ENCODE measurements at places on chromosomes 7 and 10.
A peak's percentile ranks its signal among the peaks of the same experiment; 100 is the strongest.

GRCh38 chr10:84294766-84295447, 33.5 kb upstream of the CCSER2 start:
- no peak for DNase-seq

GRCh38 chr10:35501923-35502322, 103.2 kb upstream of the GJD4 start:
- DNase-seq, result no peak

GRCh38 chr10:35711615-35712411, 69.7 kb upstream of the FZD8 start:
- no peak for DNase-seq

- DNase-seq, result no peak
Measured at GRCh38 chr7:108164342-108164741, 34.2 kb upstream of the LAMB4 start.

GRCh38 chr10:73906524-73907447, 4.1 kb upstream of the PLAU start:
- DNase-seq, result peak; percentile 99

DNA sequence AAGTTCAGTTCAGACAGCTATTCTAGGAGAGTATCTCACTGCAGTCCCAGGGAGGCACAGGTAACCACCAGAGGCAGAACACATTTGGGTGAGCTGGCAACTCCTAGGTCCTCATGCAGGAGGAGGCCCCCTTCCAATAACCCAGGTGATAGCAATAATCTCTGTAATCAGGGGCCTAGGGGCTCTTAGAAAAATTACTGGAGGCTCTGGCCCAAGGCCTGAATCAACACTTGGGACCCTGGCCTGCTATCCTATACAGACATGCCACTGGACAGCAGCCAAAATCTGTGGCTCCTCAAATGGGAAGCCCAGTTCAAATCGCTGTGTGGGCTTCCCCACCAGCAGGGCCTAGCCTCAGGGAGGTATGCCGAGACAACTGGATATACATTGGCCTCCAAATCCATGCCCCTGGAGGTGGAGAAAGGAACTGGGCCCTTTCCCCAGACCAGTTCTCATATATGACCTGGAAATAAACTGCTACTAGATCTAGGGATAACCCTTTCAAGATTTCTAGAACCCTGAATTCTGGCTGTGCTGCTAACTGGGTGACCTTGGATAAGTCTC, 1.6 kb downstream of the AVPI1 start:
- peak; percentile 37 for DNase-seq

DNA sequence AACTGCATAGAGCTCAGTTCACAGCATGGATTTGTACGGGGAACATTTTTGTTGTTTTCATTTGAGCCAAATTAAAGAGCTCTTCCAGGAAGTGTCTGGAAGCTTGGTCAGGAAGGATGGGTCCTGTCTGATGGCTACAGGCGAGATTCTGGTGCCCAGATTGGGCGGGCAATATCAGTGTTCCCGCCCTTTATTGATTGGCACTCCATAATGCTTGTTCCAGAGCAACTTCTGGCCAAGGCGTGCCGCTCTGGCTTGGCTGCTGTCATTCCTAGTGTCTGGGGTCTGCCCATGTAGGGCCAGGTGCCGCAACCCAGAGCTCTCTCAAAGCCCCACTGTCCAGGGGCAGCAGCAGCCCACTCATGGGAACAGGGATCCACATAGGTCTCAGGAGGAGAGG, 45.9 kb downstream of the RAMP3 start:
- DNase-seq, result no peak

DNA sequence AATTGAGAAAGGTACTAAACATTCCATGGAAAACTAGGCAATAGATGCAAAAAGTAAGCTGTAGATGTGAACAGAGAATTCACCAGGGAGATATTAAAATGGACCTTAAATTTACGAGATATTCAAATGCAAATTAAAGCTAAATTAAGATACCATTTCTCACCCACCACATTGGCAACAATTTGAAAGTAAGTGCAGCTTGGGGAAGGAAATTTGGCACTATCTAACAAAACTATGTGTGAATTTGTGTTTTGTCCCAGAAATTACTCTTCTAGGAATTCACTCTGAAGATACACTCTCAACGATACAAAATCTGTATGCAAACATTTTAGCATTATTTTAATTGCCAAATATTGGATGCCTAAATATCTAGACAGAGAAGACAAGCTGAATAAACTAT, 178.2 kb upstream of the SORCS1 start:
- DNase-seq, result no peak

DNA sequence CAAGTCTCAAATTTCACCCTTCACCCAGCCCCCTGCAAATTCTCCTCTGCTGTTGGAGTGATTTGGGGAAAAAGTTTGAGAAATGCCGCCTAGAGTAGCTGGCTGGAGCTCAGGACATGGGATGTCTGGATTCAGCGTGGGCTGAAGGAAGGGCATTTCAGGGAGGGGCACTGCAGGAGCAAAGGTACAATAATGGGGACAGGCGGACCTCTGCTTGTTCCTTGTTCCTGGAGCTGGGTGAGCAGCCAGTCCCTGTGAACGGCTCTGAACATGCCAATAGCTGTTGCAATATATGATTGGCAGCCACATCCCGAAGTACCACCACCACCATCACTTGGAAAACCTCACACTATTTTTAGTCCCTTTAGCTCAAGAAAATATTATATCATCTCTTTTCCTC, 23.4 kb downstream of the ADRA2A start:
- DNase-seq, result no peak

DNA sequence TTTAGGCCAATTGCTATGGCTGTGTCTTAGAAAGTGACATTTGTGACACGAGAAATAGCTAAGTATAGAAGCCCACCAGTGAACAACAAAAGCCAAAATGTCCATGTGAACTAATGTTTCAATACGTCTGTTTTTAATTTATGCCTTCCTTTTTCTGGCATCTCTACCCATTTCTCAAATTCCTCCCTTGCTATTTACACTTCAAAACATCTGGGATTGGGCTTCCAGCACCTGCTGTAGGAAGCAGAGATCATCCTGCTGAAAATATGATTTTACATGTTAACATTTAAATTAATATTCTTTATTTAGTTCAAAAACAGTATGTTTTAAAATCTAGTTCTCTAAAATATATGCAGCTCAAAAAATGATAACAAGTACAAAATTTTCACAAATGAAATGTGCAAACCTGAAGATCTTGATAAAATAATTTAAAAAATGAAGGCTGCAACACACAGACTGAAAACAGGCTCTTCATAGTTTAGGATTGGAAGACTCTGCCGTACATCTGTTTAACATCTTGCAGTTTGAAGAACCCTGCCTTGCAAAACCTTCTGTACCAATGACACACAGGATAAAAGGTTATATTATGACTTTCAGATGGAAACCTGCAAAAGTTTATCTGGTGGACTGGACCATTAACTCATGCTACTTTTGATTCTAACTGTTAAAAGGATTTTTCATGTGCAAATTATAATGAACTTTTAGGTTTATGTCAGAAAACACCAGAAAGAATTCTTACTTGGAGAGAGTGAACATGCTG, 408.4 kb downstream of the SUGCT start:
- DNase-seq, result peak; percentile 42

DNA sequence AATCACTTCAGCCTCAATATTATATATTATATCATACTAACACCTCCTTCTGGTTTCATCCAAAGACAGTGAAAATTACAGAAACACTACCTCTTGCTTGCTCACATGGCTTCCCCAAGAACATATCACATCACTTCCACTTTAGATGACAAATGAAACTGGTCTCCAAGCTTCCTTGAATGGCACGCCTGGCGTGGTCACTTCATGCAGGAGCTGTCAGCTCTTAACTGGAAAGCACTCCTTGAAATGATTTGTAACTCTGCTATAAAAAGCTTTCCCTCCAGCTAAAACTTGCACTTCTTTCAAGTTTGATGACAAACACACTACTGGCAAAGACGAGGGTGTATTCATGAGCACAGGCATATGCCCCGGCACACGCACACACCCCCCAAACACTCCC, 84.1 kb upstream of the INHBA start:
- DNase-seq, result no peak

GRCh38 chr10:17383801-17384555, 70.4 kb downstream of the ST8SIA6 start:
- no peak for DNase-seq

GRCh38 chr10:98533241-98533640, 86.5 kb upstream of the HPS1 start:
- DNase-seq, result no peak

DNA sequence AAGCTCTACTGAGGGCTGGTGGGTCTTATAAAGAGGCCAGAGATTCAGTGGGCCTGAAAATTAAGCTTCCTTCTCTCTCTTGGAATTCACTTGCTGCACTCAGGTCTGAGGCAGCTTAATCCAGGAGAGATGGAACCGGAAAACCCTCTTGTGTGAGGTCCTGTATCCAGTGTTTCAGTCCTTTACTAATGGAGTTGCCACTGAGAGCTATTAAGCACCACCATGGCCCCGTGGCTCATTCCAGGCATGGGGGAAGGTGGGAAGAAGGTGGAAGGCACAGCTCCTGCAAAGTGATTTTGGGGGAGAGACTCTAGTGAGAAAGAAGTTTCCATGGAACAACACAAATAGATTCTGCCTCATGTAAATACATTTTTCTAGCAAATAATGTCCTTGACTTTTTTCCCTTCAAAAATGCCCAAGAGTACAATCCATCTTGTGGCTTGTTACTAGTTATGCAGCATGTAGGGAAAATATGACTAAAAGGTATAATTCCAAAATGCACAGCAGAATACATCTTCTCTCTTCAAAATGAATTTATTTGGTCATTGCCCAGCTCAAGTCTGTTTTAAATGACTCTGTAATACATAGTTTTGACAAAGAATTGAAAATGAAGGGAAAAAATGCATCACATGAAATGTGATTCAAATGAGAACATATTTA, 46.7 kb upstream of the FOXI2 start:
- no peak for DNase-seq

DNA sequence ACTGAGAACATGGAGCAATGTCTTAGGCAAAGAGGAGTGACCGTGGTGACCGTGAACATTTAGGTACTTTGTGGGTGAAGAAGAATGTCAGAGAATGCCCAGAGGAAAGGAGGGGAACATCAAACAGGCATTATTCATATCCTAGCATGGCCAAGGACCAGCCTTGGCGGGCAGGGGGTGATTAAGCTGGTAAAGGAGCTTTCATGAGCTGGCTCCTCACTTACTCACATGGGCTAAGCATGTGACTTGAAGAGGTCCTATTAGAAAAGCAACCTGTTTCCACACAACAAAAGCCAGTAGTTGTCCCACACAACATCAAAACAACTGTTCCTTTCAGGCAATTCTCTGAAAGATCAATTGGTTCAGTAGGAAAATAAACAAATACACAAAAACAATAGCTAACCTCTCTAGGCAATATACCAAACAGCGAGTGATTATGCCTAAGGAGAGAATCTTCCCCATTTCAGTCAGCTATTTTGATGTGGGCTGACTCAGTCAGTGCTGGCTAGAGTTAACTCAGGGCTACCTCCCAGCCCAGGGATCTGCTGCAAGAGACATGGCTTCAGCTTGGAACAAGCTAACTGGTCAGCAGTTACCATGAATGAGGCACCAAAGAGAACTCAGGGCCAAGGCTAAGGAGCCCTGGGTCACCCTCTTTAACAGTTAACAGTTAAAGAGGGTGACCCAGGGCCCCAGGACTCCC, 283.5 kb downstream of the ARHGAP12 start:
- DNase-seq, result peak; percentile 48

GRCh38 chr10:24569330-24569796, 154.3 kb downstream of the ARHGAP21 start:
- no peak for DNase-seq

- no peak for DNase-seq
Measured at GRCh38 chr10:125555743-125556142, 127.2 kb downstream of the TEX36 start.

DNA sequence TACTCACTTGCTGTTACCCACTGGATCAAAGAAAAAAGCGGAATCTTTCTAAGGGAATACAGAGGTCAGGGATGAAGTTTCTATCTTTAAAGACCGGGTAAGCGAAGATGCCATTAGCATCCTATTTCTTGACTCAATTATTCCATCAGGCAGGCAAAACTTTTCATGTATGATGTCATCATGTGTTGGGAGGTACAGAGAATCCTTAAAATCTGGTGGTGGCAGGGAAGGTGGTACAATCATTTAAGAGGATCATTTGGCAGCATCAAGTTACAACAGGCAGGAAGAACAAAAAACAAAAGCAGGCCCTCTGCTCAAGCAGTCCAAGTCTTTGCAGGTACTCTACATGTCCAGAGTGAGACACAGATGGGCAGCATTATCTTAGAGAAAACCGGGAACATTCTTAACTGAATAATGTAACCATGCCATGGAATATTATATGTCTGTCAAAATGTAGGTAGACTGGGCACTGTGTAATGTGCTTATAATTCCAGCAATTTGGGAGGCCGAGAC, 3.8 kb downstream of the URGCP start:
- no peak for DNase-seq

DNA sequence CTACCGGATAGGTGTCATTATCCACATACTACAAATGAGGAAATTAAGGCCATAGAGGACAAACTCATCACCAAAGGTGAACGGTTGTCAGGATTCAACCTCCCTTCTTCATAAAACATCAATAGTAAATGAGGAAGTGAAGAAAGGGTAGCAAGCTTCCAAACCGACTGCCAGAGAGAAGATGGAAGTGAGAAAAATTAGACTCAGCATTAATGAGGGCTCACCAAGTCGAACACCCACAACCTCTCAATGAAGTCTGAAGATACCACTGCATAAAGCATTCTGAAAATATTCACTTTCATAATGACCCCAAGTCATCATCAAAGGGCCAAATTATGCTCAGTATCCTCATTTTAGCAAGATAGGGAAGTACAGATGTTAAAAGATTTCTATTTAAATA, 29.6 kb downstream of the ABCB4 start:
- no peak for DNase-seq

GRCh38 chr10:114352653-114353298, 51.5 kb downstream of the AFAP1L2 start:
- no peak for DNase-seq

GRCh38 chr10:50375051-50375452, 123.7 kb upstream of the ASAH2 start:
- DNase-seq, result no peak

DNA sequence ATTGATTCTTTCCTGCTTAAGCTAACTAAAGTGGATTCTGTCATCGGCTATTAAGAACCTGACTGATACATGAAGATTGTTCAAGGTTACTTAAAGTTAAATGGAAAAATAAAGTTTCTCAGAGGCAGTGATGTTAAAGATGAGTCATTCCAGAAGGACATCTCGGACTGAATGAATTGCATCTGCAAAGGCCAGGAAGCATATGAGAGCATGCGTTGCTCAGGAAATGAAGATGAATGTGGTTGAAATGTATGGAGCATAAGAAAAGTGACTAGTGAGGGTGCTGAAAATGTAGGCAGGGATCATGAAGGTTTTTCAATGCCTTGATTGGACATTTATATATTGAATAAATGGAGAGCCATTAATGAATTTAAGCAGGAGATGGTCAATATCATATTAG, 133.9 kb upstream of the GHITM start:
- DNase-seq, result no peak

GRCh38 chr10:98684019-98684899, 237.5 kb upstream of the HPS1 start:
- no peak for DNase-seq

All from EH (cell line).